Suprapubic skin (tissue), 4 donors: ENCODE measurements at places on chromosomes 16 and 17. TPM values are rescaled to one million over a fixed set of nuclear protein-coding genes. Genes with fewer than 3 reads are reported as not detected.

The EXOC3L1 gene
- 2.0 TPM for total RNA-seq

The SEZ6 gene
- total RNA-seq = not detected

- H3K36me3 ChIP-seq = no peaks in the 10 kb centered on the region
- no peak overlapping the region for H3K27ac ChIP-seq
- DNase-seq = peak; percentile 64
- H3K27me3 ChIP-seq = peaks cover 76% of the 10 kb centered on the region
Observed at GRCh38 chr17:33291248-33292200, 1.6 kb downstream of the ASIC2 start.

GRCh38 chr16:89319886-89320781 lies 102.6 kb downstream of the ZNF778 start:
- peaks cover 93% of the 10 kb centered on the region for H3K4me1 ChIP-seq
- H3K27me3 ChIP-seq = no peaks in the 10 kb centered on the region
- H3K36me3 ChIP-seq = no peaks in the 10 kb centered on the region

DNA sequence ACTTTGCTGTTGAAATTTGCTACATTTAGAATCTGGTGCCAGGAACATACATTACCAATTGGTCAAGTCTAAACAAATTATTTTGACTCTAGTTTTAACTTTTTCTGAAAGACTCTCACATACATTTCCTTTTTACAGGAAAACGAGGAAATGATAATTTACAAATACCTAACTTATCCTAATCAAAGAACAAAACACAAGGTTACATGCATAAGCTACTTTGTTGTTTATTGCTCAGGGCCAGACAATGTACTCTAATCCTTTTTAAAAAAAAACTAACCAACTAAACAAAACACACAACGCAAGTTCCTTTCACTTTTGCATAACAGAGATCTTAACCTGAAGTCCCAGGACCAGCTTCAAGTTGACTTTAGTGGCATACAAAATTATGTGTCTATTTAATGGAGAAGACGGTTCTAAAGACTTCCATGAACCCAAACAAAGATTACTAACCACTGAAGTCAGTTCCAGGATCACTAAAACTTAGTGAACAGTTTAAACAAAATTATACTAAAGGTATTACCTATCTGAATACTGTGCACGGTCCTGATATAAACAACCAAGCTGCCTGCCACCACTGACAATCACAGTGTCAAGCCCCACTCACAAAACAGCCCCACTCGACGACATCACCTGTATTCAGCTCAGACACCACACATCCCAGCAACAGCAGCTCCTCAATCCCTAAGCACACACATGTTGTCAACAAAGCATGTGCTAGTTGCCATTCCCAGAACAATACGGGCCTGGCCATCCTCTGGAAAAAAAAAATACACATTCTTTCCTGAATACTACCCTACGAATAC lies 1.9 kb downstream of the ZNF652 start:
- peak overlapping the region; percentile 97 for H3K27ac ChIP-seq
- H3K4me3 ChIP-seq = peak overlapping the region; percentile 93
- peaks cover 49% of the 10 kb centered on the region for H3K4me1 ChIP-seq

GRCh38 chr17:74192950-74193781 lies 10.3 kb upstream of the RPL38 start:
- no peaks in the 10 kb centered on the region for H3K36me3 ChIP-seq
- no peak overlapping the region for H3K4me3 ChIP-seq
- peak overlapping the region; percentile 78 for H3K27ac ChIP-seq
- H3K4me1 ChIP-seq = peaks cover 20% of the 10 kb centered on the region
- no peak for DNase-seq

DNA sequence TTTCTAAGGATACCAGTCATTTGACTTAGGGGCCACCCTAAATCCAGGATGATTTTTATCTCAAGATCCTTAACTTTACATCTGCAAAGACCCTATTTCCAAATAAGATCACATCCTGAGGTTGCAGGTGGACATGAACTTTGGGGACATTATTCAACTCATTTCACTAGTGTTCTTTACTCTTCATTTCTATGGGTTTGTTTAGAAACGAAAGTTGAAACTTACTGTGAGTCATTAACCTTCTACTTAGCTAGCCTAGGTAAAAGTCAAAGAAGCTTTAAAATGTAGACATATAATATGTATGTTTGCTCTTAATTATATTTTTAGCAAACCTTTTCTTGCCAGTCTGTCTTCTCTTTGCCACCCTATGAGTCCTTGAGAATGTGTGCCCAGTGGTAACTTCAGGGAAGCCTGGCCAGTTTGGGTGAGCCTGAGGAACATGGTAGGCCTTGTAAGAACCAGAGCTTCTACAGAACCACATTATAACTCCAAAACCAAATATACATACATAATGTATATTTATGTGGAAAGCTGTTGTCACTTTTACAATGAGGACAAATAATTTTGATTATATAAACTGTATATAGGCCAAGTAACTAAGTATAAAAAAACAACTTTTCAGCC lies 38.4 kb downstream of the BPTF start:
- H3K4me3 ChIP-seq = no peak overlapping the region
- no peaks in the 10 kb centered on the region for H3K27me3 ChIP-seq
- no peaks in the 10 kb centered on the region for H3K36me3 ChIP-seq
- H3K27ac ChIP-seq = no peak overlapping the region
- no peak for DNase-seq

The RCVRN gene
- total RNA-seq = 0.89 TPM

DNA sequence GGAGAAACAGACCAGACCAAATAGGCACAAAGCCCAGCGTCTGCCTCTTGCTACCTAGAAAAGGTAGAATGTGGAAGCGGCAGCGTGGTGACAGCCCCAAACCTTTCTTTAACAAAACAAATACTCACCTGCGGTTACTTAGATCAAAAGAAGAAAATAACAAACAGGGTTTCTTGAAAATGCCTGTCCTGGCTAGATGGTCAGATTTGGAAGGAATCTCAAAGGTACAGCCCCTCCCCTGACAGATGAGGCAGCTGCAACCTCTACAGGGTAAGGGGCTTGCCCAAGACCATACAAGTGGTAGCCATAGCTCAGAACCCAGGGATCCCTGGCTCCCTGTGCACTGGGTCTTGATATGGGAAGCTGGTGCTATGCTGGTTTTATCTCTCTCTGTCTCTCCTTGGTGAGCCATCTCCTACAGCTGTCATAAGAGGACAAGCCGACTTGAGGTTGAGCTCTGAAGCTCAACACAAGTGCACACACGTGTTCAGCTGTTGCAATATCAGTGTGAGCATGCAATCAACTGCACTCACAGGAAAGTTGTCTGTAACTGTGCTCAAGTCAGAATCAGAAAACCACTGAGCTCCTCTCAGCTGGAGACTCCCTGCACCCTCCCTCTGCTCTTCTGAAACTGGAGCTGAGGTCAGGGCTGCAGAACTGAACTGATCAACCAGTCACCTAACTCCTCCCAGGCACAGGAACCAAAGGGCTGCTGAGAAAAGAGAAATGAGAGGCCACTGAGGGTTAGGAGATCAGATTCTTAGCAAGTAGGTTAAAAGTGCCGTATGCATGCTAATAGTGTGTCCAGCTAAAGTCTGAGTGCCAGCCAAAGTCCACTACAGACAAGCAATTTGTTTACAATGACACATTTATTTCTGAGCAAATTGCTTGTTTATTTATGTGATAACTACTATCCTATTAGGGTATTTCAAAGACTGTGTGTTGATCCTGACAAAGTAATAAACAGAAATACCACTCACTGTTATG lies 6.1 kb upstream of the RNF157 start:
- no peak for DNase-seq
- no peak overlapping the region for H3K27ac ChIP-seq
- H3K4me3 ChIP-seq = no peak overlapping the region
- H3K4me1 ChIP-seq = peaks cover 6% of the 10 kb centered on the region
- peaks cover 11% of the 10 kb centered on the region for H3K27me3 ChIP-seq
- no peaks in the 10 kb centered on the region for H3K36me3 ChIP-seq

The CD7 gene
- total RNA-seq = 1.6 TPM

The KRTAP3-2 gene
- total RNA-seq = 8.0 TPM

DNA sequence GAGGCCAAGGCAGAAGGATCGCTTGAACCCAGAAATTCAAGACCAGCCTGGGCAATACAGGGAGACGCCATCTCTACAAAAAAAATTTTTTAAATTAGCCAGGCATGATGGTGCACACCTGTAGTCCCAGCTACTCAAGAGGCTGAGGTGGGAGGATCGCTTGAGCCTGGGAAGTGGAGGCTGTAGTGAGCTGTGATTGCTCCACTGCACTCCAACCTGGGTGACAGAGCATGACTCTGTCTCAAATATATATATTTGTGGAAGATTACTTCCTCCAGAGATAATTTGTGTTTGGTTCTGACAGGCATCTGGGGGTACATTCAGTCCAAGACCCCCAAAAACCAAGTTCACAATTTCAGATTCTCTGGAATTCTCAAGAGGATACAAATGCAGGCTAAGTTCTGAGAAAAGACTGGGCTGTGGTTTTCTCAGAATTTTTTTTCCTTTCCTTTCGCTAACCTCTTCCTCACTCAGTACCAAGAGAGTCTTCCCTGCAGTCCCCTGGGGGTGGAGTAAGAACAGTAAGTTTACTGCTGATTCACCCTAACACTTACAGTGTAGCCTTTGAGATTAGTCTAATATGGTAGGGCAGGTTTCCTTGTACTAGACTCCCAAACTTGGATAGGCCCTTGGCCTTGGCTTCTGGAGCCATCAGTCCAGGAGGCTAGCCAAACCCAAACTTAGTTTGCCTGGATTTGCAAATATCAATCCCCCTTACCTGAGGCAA lies 15.1 kb downstream of the GSDMB start:
- H3K36me3 ChIP-seq = no peaks in the 10 kb centered on the region
- H3K4me3 ChIP-seq = no peak overlapping the region
- H3K4me1 ChIP-seq = no peaks in the 10 kb centered on the region
- H3K27me3 ChIP-seq = no peaks in the 10 kb centered on the region
- DNase-seq = no peak

GRCh38 chr16:86625821-86626220 lies 47.5 kb downstream of the FOXL1 start:
- no peaks in the 10 kb centered on the region for H3K36me3 ChIP-seq
- no peak overlapping the region for H3K27ac ChIP-seq
- H3K4me1 ChIP-seq = peaks cover 7% of the 10 kb centered on the region
- H3K4me3 ChIP-seq = no peak overlapping the region

GRCh38 chr17:46771561-46772474 lies 46.7 kb downstream of the WNT3 start:
- H3K27ac ChIP-seq = peak overlapping the region; percentile 58
- no peaks in the 10 kb centered on the region for H3K36me3 ChIP-seq
- no peaks in the 10 kb centered on the region for H3K27me3 ChIP-seq
- H3K4me3 ChIP-seq = peak overlapping the region; percentile 64
- DNase-seq = peak; percentile 66
- peaks cover 28% of the 10 kb centered on the region for H3K4me1 ChIP-seq

GRCh38 chr16:23594186-23594585 lies 1.9 kb downstream of the NDUFAB1 start:
- H3K36me3 ChIP-seq = peaks cover 38% of the 10 kb centered on the region
- H3K27ac ChIP-seq = no peak overlapping the region
- peaks cover 24% of the 10 kb centered on the region for H3K4me1 ChIP-seq

DNA sequence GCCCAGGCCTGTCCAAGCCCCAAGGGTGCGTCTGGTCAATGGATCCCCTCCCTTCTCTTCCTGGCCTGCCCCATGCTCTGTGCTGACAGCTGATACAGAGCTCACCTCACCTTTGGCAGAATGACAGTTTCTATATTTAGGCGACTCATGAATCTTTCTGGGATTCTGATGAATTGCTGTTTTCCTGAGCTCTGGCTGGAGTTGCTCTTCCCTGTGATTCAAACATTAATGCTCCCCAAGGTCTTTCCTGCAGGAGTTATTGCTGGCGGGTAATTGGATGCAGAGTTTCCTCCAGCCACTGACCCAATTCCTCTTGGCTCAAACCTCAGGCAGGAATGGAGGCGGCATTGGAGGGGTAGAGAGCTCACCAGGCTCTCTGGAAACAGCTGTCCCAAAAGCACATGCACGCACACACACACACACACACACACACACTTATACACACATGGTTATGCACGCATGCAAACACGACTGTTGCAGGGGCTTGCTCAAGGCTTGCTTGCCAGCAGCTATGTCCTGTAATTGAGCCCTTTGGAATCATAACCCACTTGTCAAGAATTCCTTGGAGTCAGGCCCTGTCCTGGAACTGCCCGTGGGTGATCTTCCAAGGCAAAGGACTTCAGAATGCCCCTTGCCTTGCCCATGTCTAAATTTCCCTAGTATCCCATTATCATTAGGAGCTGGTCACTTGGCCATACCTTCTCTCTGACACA lies 128.8 kb downstream of the ASIC2 start:
- H3K4me3 ChIP-seq = no peak overlapping the region
- DNase-seq = no peak
- H3K36me3 ChIP-seq = no peaks in the 10 kb centered on the region
- no peak overlapping the region for H3K27ac ChIP-seq

DNA sequence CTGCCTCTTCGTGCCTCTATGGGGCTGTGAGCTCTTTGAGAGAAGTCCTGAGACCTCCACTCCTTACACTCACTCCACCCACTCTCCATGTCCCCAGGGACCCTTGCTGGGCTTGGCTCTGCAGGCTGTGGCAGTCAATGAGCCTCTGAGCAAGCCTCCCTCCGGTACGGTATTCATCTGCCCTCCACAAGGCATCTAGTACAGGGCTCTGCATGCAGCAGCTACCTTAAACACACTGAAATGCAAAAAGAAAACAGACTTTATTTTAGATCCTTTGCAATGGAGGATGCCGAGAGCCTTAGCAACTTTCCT lies 38.9 kb upstream of the SMPD3 start:
- H3K4me1 ChIP-seq = peaks cover 25% of the 10 kb centered on the region
- H3K27me3 ChIP-seq = no peaks in the 10 kb centered on the region
- H3K4me3 ChIP-seq = no peak overlapping the region
- no peak for DNase-seq

The TPSB2 gene
- 13.0 TPM for total RNA-seq

DNA sequence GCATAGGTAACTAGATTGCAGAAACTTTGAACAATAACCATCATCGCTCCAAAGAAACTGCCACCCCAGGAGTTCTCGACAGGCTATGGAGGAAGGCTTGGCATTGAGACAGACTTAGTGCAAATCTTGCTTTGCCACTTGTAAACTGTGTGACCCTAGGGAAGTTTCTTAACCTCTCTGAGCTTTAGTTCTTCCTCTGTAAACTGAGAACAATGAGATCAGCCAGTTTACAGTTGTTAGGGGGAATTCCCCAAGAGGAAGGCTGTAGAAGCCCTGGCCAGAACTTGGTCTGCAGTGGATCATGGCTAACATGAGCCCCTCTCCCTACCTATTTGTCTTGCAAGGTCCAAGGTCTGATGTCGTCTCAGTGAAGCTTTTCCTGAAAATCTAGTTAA lies 78.9 kb downstream of the NT5M start:
- H3K4me1 ChIP-seq = peaks cover 22% of the 10 kb centered on the region
- H3K36me3 ChIP-seq = no peaks in the 10 kb centered on the region
- no peaks in the 10 kb centered on the region for H3K27me3 ChIP-seq
- no peak overlapping the region for H3K4me3 ChIP-seq
- DNase-seq = no peak

DNA sequence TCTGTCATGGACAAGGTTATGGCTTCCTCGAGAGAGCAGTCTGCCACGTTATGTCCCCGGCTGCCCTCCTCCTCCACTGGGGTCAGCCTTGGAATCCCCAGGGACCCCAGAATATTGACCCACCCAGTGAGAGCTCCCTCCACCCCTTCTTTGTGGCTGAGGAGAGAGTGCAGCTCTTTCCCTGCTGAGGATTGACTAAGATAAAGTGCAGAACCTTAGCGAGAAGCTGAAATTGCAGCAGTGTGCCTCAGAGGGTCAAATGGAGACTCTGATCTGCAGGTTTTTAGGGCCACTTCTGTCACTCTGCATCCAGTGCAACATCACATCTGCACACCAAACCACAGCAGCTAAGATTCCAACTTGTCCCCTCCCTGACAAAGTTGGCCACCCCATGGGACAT lies 25.6 kb upstream of the PMFBP1 start:
- H3K4me3 ChIP-seq = no peak overlapping the region
- no peak overlapping the region for H3K27ac ChIP-seq
- H3K36me3 ChIP-seq = no peaks in the 10 kb centered on the region

- H3K27ac ChIP-seq = no peak overlapping the region
- H3K4me1 ChIP-seq = no peaks in the 10 kb centered on the region
- H3K4me3 ChIP-seq = no peak overlapping the region
- H3K27me3 ChIP-seq = no peaks in the 10 kb centered on the region
- peaks cover 10% of the 10 kb centered on the region for H3K36me3 ChIP-seq
Observed at GRCh38 chr17:72829883-72830282, 262.6 kb downstream of the SLC39A11 start.
